ENCODE measurements at places on chromosomes 7 and 10.

DNA sequence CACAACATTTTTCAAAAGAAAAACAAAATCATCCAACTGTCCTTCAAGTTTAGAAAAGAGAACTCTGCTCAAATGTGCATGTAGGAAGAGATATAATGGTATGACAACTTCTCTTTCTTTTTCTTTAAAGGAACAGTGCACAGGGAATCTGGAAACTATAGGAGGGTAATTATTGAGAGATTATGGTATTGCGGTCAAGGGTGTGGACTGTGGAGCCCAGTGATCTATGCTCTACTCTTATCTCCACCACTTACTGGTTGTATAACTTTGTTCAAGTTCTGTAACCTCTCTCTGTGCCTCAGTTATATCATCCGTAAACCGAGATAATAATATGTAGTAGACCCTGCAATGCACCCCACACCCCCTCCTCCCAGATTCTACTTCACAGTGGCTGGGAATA, 69.8 kb upstream of the PCGF5 start:
- no peak for DNase-seq

- DNase-seq: no peak
Measured at GRCh38 chr10:80730522-80730921, 192.8 kb downstream of the SH2D4B start.

DNA sequence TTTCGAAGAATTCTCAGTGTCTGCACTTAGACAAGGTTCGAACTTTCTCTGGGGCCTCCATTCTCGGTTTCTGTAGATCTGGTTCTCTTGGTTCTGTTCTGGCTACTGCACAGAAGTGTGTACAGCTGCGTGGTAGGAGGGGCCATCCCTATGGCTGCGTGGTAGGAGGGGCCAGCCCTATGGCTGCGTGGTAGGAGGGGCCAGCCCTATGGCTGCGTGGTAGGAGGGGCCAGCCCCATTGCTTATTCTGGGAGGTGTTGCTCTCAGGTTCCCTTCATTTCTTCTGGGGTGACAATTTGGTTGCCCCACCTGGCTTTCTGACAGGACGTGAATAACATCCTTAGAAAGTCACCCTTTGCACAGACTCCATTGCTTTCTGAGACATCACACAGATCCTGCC, 65.2 kb upstream of the CHST15 start:
- no peak for DNase-seq

DNA sequence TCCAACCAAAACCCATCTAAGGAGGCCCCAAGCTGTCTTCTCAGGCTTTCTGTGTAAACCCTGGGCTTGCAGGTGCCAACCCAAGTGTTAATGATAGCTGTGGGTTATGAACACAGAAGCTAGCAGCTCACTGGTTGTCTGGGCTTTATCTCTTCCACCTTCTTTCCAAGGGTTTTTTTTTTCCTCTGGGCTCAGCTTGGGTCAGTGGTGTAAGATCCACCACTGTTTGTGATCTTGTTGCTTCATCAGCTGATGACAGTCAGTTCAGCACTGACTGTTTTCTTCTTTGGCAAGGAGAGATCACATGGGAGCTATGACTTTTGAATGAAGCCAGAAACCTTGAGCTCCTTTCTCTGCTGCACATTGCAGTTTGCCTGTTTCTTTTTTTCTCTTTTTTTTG, 4.6 kb downstream of the GTPBP4 start:
- DNase-seq: no peak

DNA sequence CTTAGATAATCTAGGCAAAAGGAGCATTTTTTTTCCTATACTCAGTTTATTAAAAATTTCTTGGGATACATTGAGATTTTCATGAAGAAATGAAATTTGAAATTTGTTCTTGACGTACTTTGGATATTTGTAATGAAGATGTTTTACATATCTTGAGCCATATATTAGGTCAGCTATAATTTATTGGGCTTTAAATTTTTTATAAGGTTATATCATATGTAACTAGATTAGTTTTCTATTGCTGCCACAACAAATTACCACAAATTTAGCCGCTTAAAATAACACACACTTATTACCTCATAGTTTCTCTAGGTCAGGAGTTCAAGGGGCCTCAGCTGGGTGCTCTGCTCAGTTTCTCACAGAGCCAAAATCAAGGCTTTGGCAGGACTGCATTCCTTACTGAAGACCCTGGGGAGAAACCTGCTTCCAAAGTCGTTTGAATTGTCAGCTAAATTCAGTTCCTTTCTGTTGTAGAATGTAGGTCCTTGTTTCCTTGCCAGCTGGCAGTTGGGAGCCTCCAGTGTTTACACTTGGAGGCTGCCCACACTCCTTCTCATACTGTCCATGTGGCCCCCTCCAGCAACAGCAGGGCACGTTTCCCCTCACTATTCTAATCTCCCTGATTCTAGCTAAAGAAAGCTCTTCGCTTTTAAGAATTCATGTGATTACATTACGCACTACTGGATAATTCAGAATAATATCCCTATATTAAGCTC, 42.6 kb upstream of the DNAH11 start:
- no peak for DNase-seq
